Transverse colon (tissue), 4 donors: ENCODE measurements at places on chromosomes 2 and 18. TPM values are rescaled to one million over a fixed set of nuclear protein-coding genes. Genes with fewer than 3 reads are reported as not detected.

DNA sequence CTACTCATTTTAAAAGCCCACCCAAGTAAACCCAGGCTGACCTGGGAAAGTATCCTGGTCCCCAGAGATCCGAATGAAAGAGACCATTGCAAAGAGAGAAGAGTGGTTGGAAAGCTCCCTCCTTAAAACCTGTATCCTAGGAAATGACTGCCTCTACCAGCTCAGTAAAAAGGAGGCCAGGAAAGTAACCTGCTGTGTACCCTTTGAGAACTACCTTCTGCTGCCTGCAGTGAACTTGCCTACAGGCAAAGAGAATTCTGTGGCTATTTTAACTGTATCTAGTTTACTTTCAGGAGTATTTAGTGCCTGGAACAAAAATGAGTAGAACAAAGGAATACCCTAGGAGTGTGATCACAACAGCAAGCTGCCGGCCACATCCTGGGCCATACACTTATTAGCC, 641.7 kb upstream of the NRXN1 start:
- H3K27ac ChIP-seq = no peak overlapping the region
- no peak for DNase-seq
- no peaks in the 10 kb centered on the region for H3K27me3 ChIP-seq
- H3K36me3 ChIP-seq = no peaks in the 10 kb centered on the region

- no peaks in the 10 kb centered on the region for H3K27me3 ChIP-seq
- no peak overlapping the region for H3K27ac ChIP-seq
- no peaks in the 10 kb centered on the region for H3K36me3 ChIP-seq
- no peak for DNase-seq
Observed at GRCh38 chr18:35730691-35731370, 149.3 kb downstream of the GALNT1 start.

Gene SIX3
- not detected for total RNA-seq

DNA sequence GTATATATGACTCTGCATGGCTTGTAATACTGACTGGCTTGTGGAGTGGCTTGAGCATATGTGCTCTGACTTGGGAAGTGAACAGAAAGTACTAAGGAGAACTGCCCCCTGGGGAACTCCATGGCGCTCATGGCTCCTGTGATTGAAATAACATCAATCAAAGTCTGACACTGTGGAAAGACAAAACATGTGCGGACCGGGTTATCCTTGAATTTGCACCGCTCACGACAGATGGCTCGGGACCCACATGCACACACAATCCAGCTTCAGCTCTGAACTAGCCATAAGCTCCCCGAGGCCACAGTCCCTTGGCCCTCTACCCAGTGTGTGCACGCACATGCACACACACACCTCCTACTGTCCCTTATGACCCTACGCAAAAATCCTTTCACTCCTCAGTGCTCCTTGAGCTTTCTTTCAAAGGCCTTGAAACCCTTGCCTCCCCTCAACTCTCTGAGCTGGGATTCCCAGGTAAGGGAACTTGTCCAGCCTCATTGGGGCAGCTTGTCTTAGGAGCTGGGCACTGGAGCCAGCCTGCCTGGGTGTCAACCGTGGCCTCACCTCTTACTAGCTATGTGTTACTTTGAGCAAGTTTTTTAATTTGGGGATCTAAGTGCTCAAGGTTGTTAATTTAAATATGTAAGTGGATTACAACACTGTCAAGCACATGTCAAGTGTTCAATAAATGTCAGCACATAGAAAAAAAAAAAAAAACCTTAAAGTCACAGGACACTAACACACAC, 43.6 kb downstream of the MRPS5 start:
- no peak for DNase-seq
- no peaks in the 10 kb centered on the region for H3K36me3 ChIP-seq
- H3K4me1 ChIP-seq = peaks cover 8% of the 10 kb centered on the region
- H3K4me3 ChIP-seq = no peak overlapping the region
- H3K27me3 ChIP-seq = peaks cover 56% of the 10 kb centered on the region

Gene ARHGAP28
- 1.1 TPM for total RNA-seq

GRCh38 chr2:96551605-96552314, 15.2 kb downstream of the ARID5A start:
- no peak overlapping the region for H3K27ac ChIP-seq
- no peak overlapping the region for H3K4me3 ChIP-seq
- no peaks in the 10 kb centered on the region for H3K36me3 ChIP-seq

Gene CYS1
- total RNA-seq = 1.1 TPM

GRCh38 chr18:77811503-77811902, 561.9 kb downstream of the GALR1 start:
- H3K27me3 ChIP-seq = no peaks in the 10 kb centered on the region
- H3K4me1 ChIP-seq = no peaks in the 10 kb centered on the region
- H3K27ac ChIP-seq = no peak overlapping the region
- H3K4me3 ChIP-seq = no peak overlapping the region
- DNase-seq = peak; percentile 53

Gene LRP1B
- total RNA-seq = not detected

- H3K36me3 ChIP-seq = no peaks in the 10 kb centered on the region
- no peak overlapping the region for H3K4me3 ChIP-seq
- H3K27ac ChIP-seq = no peak overlapping the region
- DNase-seq = no peak
- H3K27me3 ChIP-seq = no peaks in the 10 kb centered on the region
Observed at GRCh38 chr2:239751679-239752355, 273.3 kb downstream of the NDUFA10 start.

DNA sequence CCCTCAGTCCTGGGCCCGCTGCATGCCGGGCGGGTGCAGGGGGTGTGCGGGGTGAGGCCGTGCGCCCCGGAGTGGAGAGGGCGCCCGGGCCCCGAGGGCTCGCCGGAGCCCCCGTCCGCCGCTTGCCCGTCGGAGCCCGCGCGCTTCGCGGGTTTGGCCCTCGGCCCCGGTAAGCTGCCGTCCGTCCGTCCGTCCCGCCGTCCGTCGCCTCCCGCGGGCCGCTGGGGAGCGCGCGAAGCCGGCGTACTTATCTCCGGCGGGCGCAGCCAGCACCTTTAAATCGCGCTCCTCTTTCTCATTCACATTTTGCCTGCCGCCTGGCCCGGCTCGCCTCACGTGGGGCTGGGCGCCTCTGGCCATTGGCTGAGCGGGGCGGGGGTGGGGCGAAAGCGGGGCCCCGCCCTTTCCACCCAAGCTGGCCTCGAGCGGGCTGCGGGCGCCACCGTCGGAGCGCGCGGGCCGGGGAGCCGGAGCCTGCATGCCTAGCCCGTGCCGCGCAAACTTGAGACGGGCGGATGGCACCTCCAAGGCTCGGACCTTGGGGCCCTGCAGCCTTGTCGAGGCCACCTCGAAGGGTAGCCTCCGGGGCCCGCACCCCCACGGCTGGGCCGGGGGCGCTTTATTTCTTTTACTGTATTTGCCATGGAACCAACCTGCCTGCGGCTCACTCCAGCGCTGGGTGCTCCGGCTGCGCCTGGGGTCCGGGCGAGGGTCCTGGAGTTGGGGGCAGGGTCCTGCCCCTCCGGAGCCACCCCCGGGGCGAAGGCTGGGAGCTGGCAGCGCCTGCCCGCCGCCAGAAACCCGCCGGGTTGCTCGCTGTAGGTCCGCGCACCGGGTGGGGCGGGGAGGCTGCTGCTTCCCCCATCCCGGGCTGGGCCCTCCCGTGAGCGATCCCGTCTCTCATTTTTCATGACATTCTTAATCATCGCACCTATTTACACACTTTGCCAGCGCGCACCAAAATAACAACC, at the start of gene GBX2:
Gene GBX2, minus strand, starts transcription at position 277 of the 971 bp plus-strand sequence. CDS start 415 bp downstream, outside the sequence.
- H3K36me3 ChIP-seq = no peaks in the 10 kb centered on the region
- DNase-seq = peak; percentile 28
- peaks cover 11% of the 10 kb centered on the region for H3K4me1 ChIP-seq
- H3K4me3 ChIP-seq = peak within 1 kb of the TSS; percentile 32
- no peak within 1 kb of the TSS for H3K27ac ChIP-seq

- DNase-seq = no peak
- no peaks in the 10 kb centered on the region for H3K4me1 ChIP-seq
- H3K4me3 ChIP-seq = no peak overlapping the region
- H3K36me3 ChIP-seq = no peaks in the 10 kb centered on the region
- H3K27me3 ChIP-seq = no peaks in the 10 kb centered on the region
Observed at GRCh38 chr2:193566276-193566675, 1371.5 kb upstream of the TMEFF2 start.

DNA sequence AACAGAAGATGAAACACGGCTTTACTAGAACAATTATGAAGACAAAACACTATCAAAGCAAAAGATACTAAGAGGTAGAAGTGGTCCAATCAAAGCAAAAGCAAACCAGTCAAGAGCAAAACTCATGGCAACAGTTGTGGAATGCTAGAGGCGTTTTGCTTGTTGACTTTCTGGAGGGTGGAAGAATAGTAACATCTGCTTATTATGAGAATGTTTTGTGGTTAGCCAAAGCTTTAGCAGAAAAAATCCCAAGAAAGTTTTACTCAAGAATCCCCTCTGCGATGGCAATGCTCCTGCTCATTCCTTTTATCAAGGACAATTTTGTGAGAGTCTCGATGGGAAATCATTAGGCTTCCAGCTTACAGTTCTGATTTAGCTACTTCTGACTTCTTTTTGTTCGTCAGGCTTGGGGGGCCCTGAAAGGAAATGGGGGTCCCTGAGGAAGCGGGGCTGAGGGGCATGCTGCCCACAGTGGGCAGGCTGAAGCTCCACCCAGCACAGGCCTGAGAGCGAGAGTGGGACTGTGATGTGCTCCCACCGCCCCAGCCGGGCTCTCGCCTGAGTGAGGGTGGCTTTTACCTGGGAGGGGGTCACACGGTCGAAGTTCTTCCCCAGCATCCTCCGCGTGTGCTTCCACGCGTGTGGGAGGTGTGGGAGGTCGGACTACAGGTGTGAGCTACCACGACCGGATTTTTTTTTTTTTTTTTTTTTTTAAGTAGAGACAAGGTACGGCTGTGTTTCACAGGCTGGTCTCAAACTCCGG, 49.0 kb upstream of the MC4R start:
- H3K36me3 ChIP-seq = no peaks in the 10 kb centered on the region
- H3K27me3 ChIP-seq = no peaks in the 10 kb centered on the region
- H3K4me3 ChIP-seq = no peak overlapping the region
- no peak overlapping the region for H3K27ac ChIP-seq

DNA sequence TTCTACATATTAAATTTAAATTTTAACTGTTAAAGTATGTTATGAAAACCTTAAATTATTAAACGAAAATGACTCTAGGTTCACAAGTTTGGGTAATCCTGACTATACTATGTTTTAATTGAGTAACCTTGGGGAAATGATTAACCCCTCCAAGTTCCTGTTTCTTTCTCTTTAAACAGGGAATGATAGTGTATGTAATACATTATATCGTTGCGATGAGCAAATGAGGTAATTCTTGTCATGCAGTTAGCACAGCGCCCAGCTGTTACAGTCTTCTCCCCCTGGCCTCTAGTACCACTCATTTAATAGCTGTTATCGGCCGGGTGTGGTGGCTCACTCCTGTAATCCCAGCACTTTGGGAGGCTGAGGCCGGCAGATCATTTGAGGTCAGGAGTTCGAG, 80.4 kb downstream of the MTA3 start:
- no peaks in the 10 kb centered on the region for H3K27me3 ChIP-seq
- DNase-seq = no peak
- H3K4me1 ChIP-seq = no peaks in the 10 kb centered on the region
- no peak overlapping the region for H3K27ac ChIP-seq

GRCh38 chr2:135815269-135815668, 21.7 kb downstream of the LCT start:
- no peaks in the 10 kb centered on the region for H3K27me3 ChIP-seq
- no peaks in the 10 kb centered on the region for H3K36me3 ChIP-seq
- DNase-seq = no peak
- H3K27ac ChIP-seq = no peak overlapping the region
- H3K4me3 ChIP-seq = no peak overlapping the region

DNA sequence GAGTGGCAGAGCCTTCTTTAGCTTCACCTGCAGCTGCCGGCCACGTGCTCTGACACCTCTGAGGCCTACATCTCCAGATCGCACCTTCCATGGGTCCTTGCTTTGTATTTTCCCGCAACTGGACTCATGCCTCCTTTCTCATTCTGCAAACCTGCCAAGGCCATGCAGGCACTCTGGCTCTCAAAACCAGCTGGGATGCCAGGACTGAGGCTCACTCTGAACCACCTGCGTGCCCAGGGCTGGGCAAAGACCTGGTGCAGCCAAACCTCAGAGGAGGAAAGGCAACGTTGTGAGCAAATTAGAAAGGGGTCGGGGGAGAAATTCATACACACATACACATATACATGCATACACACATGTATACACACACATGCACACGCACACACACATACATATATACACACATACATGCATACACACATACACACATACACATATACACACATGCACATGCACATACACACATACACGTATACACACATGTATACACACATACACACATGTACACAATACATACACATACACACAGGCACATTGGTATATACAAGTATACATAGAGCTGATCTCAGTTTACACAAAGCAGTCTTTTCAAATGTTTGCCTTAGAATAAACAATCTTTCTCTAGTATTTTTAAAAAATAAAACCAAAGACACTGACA, 125.2 kb downstream of the RTP5 start:
- DNase-seq = no peak
- H3K4me3 ChIP-seq = no peak overlapping the region
- H3K4me1 ChIP-seq = no peaks in the 10 kb centered on the region
- no peaks in the 10 kb centered on the region for H3K36me3 ChIP-seq

DNA sequence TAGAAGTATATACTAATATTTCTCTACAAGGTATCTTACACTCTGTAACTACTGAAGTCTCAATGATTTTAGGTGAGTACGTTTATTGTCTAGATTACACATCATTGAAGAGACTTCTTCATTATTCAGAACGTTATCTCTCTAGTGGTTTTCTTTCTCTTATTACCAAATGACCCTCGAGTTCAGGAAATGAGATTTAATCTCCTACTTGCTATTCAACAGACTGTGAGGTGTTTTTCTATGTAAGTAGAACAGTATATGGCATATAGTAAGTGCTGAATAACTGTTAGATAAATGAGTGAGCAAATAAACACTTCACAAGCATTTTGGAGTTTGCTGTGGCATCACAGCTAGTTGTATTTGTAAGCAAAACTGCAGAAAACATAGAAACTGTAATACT, 947.2 kb upstream of the SLC39A10 start:
- no peak overlapping the region for H3K27ac ChIP-seq
- no peaks in the 10 kb centered on the region for H3K36me3 ChIP-seq
- H3K4me1 ChIP-seq = no peaks in the 10 kb centered on the region
- no peaks in the 10 kb centered on the region for H3K27me3 ChIP-seq
- no peak for DNase-seq
- no peak overlapping the region for H3K4me3 ChIP-seq

- H3K4me3 ChIP-seq = no peak overlapping the region
- no peak overlapping the region for H3K27ac ChIP-seq
- DNase-seq = no peak
- no peaks in the 10 kb centered on the region for H3K27me3 ChIP-seq
- H3K36me3 ChIP-seq = no peaks in the 10 kb centered on the region
- H3K4me1 ChIP-seq = peaks cover 4% of the 10 kb centered on the region
Observed at GRCh38 chr2:170576296-170576695, 138.8 kb upstream of the SP5 start.

Gene CRYGC
- not detected for total RNA-seq

DNA sequence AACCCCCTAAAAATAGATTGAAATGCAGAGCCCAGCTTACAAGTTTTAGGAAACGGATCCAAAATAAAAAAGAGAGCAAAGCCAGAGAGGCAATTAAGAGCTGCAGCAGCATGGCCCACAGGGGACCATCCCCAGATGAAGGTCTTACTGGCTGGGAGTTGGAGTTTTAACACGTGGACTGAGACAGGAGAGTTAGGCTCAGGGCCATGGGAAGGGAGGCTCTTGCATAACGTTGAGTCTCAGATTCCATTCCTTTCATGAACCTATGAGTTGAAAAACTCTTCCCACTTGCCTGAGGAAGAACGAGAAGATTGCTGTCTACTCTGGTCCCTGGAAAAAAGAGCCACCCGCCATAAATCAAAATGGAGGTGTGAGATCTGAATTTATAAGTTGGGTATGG, 101.8 kb upstream of the NDUFV2 start:
- H3K36me3 ChIP-seq = no peaks in the 10 kb centered on the region
- no peak overlapping the region for H3K4me3 ChIP-seq
- H3K27me3 ChIP-seq = peaks cover 7% of the 10 kb centered on the region
- no peaks in the 10 kb centered on the region for H3K4me1 ChIP-seq
- H3K27ac ChIP-seq = peak overlapping the region; percentile 20
